ENCODE measurements at places on chromosomes 5 and 9.

DNA sequence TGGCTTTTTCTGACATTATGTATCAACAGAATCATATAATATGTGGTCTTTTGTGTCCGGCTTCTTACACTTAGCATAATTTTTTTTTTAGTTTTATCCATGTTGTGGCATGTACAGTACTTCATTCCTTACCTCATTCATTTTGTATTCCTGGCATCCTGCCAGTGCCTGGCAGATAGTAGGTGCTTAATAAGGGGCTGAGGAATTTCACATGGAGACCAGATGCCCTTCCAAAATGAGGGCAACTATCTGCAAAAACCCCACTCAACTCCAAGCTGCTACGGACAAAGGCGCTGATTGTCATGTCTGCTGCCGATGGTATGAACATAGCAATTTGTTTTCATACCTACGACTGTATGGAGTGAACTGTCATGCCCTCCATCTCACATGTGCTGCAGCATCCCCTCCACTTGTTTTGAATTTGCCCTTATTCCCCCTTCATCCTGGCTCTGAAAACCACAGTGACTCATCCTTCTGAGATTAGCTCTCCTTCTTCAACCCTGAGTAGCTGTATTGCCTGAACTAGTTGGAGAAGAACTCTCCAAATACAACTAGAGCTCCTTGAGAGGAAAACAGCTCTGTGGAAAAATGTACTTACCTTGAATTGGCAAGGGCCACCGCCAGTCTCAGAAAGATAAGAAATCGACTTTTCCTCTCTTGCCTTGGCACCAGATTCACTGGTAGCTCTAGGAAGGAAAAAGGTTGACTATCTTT lies 41.3 kb upstream of the FOXE1 start:
- no peak for DNase-seq

DNA sequence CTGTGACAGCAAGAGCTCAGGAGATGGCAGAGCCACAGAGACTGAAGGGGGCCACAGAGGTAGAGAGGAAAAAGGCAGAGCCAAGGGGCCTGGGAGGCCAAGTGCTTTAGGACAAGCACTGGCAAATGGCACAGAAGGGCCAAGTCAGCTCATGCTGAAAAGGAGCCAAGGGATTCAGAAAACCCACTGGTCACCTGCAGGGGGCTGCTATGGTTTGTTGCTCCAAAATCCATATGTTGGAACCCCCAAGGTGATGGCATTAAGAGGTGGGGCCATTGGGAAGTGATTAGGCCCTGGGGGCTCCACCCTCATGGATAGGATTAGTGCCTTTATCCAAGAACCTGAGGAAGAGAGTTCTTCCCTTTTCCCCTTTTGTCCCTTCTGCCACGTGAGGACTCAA lies 165.4 kb downstream of the ARSB start:
- no peak for DNase-seq

DNA sequence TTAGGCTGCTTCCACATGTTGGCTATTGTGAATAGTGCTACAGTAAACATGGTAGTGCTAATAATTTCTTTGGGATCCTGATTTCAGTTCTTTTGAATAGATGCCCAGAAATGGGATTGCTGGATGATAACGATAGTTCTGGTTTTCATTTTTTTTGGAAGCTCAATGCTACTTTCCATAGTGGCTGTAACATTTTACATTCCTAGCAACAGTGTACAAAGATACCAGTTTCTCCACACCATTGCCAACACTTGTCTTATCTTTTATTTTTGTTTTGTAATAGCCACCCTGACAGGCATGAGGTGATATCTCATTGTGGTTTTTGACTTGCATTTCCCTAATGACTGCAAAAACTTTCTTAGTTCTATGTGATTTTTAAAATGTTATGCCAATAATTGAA lies 68.8 kb upstream of the LRRC70 start:
- DNase-seq: no peak

DNA sequence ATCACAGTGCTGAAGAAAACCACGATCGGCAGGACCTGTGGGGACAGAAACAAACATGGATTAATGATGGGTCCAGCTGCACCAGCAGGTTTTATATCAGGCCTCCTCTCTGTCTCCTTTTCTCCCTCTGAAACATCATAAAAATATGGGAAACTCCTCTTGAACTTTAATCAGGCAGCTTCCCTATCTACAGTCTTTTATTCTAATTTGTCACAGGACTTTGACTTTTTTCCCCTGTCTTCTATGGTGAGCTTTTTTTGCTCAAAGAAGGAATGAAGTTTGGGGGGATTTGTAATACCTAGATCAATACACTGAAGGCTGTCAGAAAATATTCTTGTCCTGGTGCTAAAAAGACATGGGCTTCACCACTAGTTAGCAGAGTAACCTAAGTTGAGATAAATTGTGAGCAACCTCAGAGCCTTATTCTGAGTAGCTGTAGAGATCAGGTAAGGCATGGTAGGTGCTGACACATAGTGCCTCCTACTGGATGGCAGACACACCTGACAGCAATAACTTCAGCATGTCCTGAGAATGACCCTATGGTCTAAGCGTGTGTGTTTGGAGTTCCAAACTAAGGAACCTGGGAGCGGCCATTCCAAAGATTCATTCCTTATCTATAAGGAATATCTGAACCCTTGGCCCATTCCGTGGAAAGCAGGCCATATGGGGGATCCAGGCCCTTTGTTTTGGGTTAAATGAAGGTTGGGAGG lies 46.2 kb downstream of the SLC28A3 start:
- DNase-seq: peak; percentile 44

DNA sequence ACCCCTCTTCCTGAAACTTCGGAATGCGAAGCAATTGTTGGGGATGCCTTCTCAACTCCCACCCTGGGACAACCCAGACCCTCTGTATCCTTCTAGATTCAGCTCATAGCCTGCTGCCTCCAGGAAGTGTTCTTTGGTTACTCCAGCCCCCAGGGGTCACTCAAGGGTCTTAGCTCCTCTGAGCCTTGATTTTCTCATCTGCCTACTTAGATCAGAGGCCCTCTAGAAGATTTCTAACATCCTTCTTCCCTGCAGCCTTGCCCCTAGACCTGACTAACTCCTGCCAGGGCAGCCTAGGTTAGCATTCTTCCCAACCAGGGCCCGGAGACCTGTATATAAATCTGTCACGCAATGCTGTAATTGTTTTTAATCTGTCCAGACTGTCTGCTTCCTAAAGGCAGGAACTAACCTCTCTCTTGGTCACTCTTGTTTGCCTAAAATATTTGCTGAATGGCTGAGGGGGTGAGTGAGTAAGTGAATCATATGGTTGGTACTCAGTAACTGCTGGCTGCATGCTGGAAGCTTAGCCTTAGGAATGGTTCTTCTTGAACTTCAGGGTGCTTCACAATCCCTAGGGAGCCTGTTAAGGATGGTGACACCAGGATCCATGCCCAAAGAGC lies 8.2 kb downstream of the GALNT10 start:
- no peak for DNase-seq

DNA sequence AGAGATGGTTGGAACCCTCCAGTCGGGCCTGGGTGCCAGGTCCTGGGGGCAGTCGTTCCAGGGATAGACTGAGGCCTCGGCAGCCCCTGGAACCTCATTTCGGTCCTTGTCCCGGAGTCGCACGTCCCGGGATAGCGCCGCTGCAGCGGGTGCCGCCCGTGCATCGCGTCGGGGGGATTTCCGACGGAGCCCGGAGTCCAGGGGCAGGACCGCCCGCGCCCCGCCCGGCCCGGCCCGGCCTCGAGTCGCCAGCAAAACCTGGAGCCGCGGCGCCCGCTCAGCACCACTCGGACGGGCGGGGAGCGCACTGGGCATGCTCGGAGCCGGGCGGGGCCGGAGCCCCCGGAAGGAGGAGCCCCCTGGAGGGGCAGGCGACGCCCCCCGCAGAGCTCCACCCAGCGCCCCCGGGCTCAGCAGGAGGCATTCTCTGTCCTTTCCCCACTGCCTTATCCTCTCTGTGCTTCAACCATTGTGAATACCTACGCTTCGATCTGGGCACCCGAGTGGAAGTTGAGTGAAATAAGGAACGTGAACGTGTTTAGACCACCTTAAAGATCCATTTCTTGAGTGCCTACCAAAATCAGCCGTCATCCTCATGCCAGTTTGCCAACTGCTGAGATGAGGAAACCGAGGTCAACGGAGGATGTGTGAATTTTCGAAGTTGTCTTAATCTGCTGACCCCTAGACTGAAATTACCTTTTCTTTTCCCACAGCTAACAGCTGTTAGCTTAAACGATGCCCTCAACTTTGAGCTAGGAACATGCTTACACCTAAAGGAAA lies 1.7 kb upstream of the PTPN3 start:
- DNase-seq: no peak

- DNase-seq: no peak
Measured at GRCh38 chr5:61148515-61148914, 13.8 kb downstream of the SMIM15 start.

DNA sequence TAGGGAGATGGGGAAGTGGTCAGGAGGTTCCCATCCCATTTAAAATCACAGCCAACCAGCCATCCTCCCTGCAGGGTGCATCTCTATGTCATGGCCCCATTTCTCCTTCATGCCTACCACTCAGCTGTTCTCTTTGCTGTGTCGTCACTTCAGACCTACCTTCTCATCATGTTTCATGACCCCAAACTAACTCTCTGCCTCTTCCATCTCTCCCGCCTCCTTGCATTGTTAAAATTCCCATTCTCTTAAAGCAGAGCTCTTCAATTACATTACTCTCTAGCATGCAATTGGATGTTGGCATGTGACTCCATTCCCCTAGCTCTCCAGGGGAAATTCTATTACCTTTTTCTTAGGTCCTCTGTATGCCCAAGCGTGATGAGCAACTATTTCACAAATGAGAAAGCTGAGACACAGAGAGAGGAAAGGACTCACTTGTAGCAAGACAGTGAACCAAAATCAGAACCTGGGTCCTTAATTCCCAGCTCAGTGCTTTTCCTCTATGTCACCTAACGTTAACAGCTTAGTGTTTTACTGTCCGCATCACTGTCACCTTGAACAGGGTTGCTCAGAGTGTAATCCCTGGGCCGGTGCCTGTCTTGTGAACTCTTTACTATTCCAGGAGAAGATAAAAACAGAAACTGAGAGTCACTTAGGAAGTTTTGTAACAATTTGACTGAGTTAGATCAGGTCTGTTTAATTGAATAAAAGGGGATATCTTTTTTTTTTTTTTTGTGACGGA lies 28.1 kb downstream of the PDE6A start:
- no peak for DNase-seq

- no peak for DNase-seq
Measured at GRCh38 chr5:23437011-23437410, 70.4 kb upstream of the PRDM9 start.

- no peak for DNase-seq
Measured at GRCh38 chr5:963310-963672, 45.3 kb upstream of the NKD2 start.

- no peak for DNase-seq
Measured at GRCh38 chr9:85416715-85417114, 325.0 kb downstream of the AGTPBP1 start.

DNA sequence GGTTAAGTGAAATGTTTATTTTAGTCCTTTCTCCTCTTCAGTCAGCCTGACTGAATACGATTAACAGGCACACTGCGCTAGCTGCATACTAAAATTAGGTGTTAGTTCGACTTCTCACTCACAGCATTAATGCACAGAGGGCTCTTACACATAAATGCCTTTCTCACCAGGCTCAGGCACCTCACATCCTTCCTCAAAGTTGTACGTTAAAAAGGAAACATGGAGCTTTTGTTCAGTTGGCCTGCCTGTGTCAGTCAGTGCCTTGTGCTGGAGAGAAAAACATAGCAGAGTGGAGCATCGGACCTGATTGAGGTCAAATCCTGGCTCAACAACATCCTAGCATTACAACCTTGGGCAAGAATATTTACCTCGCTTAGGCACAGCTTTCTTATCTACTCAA lies 236.0 kb upstream of the ZNF462 start:
- no peak for DNase-seq

DNA sequence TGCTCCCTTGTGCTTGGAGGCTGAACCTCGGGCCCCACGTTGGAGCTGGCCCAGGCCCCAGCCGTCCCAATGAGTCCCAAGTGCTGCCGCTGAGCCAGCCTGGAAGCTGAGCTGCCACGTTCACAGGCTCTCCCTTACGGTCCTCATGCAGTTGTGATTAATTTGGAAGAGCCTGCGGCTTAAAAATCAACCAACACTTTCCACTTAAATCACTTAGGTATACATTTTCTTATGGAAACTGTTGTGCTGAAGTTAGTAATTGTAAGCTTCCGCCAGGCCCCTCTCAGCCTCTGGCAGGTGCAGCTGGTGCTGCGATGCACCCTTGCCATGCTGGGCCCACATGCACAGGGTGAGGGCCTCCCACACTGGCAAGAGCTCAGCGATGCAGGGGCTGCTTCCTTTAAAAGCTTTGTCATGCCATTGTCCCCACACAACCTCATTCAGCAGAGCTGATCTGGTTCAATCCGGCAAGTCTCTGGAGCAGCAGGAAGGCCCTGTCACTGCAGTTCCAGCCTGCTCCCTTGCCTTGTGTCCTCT lies 61.0 kb downstream of the IPPK start:
- no peak for DNase-seq

DNA sequence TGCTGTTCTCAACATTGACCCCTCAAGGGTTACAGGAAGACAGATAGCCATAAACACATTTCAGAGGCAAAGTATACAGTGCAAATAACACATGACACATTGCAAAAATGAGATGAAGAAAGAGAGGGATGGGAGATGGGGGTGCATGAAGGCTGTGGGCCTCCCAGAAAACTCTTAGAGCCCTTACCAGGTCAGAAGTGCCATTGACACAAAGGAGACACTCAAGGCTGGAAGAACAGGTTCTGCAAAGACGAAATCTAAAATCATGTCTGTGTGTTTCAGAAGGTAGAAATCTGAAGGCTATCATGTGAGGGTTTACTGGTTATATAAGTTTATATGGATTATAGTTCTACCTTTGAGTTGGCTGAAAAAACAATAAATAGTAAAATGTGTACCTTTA lies 318.8 kb downstream of the BNC2 start:
- DNase-seq: no peak

- peak; percentile 32 for DNase-seq
Measured at GRCh38 chr9:79583952-79584654, 12.3 kb downstream of the TLE4 start.

- DNase-seq: peak; percentile 17
Measured at GRCh38 chr5:66757219-66757833, 161.1 kb downstream of the MAST4 start.

- DNase-seq: no peak
Measured at GRCh38 chr5:14322437-14323187, 179.5 kb downstream of the TRIO start.

GRCh38 chr5:1814183-1815020 lies 13.2 kb downstream of the NDUFS6 start:
- no peak for DNase-seq

DNA sequence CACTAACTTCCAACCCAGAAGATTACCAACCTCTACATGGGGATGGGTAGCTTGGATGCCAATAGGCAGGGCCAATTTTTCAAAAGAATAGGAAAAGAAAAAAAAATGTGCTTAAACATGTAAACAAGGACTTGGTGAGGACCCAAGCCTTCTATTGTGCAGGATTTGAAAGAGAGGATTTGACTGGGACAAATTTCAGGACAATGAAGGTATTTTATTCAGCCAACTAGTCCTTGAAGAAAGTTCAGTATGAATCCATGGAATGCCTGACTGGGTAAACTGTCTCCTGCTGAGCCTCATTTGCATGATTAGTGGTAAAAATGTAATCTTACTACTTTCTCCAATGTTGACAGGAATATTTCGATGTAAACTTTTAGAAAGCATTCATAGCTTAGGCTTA lies 192.5 kb upstream of the RORB start:
- DNase-seq: no peak

- peak; percentile 53 for DNase-seq
Measured at GRCh38 chr9:35489313-35490154, at the start of gene RUSC2. RUSC2 (plus strand) TSS chr9:35490111; CDS start chr9:35546522, 56,411 bp downstream.
